ENCODE measurements at places on chromosomes 5 and 9.

- no peak for DNase-seq
These were observed 74.9 kb upstream of the VCAN start for GRCh38 chr5:83396662-83397061.

- peak; percentile 61 for DNase-seq
These were observed 587 bp downstream of the MIER3 start for GRCh38 chr5:56951126-56951945.

DNA sequence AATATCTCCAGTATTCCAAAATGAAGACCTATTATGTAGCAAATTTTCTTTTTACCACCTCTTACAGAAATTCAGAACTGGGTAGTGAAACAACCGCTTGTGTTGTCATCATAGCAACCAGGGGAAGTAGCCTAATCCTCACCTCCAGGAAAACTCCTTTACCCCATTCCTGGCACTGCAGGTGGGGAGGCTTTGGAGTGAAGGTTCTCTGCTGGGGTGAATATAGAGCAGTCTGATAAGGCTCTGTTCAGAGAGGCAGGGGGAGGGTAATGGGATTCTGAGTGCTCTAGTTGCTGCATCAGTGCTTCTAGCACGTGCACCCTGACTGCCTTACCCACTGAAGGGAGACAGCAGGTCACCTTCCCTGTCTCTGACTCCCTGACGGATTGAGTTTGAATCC, 116.2 kb downstream of the MAN2A1 start:
- no peak for DNase-seq

DNA sequence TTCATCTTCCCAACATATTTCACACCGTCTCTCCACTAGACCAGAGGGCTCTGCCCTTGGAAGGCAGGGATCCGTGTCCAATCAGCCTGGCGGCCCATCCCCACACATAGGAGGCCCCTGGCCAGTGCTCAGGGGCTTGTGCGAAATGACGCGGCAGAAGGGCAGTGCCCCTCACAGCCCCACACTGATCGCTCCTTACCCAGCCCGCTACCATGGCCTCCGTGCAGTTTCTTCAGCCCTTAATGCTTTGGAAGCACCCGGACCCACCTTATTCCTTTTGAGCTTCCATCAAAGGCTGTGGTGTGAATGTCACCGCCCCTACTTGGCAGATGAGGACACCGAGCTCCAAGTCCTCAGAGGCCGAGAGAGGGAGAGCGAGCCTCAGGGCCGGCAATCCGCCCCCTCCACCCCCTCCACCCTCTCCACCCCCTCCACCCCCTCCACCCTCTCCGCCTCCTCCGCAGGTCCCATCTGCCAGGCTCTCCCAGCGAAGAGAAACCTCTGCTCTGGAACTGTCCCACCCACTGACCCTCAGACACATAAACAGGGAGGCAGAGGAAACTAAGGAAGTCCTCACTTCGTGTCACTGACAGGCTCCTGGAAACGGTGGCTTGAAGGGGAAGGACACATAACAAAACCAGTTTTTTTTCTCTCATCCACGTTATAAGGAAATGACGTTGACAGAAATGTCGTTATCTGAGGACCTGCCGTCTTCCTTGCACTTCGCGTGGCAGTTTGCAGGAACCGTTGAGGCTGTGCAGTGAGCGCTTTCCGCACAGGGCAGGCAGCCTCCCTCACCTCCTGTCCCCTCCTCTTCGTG, 13.9 kb downstream of the QSOX2 start:
- no peak for DNase-seq

GRCh38 chr9:22147813-22148527, 138.9 kb upstream of the CDKN2B start:
- no peak for DNase-seq

GRCh38 chr5:120199559-120199958, 264.5 kb upstream of the PRR16 start:
- DNase-seq: no peak

DNA sequence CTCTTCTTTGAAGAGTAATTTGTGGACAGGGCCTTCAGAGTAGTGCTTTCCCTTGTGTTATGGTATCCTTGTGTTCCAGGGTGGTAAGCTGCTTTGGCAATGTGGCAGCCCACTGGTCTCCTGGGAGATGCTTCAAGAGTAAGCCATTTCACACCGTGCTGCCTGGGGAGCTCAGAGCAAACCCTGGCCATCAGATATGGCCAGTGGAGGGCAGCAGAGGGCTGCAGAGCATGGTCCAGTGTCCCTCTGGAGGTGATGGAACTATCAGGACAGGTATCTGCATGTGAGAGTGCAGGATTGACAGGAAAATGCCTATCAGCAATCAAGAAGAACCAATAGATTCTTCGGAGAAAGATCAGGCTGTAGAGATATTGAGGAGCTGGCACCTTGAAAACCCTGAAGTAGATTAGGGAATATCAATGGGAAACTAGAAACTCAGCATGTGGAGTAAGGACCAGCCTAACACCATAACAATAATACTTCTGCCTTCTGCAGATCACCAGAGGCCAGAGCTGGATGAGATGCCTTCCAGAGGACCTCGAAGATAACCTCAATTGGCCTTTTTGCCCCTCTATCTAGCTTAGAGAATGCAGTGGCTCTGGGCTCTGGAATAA, 90.8 kb downstream of the PLPPR1 start:
- DNase-seq: peak; percentile 33

GRCh38 chr5:68661237-68661636, 432.6 kb upstream of the SLC30A5 start:
- DNase-seq: no peak

Data from activated naive CD8-positive, alpha-beta T cell treated with anti-CD3 and anti-CD28 coated beads, Interleukin-2, amount 10 ng/mL, durations not matched to agents 7 days and 5 days (primary cell).